ENCODE measurements at places on chromosomes 16 and 17.

- DNase-seq = no peak
Observed at GRCh38 chr17:82630212-82630611, 18.0 kb downstream of the WDR45B start.

- no peak for DNase-seq
Observed at GRCh38 chr16:3739636-3740035, 22.3 kb upstream of the TRAP1 start.

DNA sequence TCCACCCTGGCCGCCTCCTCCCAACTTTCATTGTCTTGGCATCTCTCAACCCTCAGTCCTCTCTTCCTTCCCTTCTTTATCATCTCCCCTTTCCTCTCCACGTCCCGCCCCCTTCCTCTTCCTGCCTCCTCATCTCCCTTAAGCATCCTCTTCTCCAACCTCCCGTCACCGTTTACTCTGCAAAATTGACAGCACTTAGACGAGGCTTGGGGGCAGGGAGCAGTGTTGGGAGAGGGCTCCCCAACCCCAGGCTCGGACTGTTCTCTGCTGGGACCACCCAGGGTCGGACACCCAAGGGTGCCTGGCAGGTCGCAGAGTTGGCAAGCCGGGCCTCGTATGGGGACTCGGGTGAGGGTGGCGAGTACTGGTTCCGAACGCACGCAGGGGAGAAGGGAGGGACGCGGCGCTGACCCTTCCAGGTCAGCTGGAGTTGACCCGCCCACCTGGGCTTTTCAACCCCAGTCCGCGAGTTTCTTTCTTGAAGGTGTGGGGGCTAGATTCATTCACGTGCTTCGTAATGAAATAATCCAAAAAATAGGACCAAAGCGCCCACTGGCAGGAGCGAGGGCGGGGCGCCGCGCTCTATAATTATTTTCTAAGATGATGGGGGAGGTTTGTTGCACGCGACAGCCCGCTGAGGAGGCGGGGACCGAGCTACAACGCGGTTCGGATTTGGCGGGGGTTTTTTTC lies 775 bp upstream of the PAGR1 start:
- DNase-seq = no peak

GRCh38 chr16:10339777-10340732 lies 45.8 kb upstream of the ATF7IP2 start:
- DNase-seq = no peak

- DNase-seq = no peak
Observed at GRCh38 chr17:28473542-28473941, at the start of gene SLC13A2. TSS of gene SLC13A2 (plus strand) at chr17:28473644. CDS start at chr17:28473713, 69 bp downstream.

- no peak for DNase-seq
Observed at GRCh38 chr17:44124118-44124438, 637 bp upstream of the HDAC5 start.

GRCh38 chr17:29933379-29933778 lies 3.4 kb upstream of the SSH2 start:
- DNase-seq = no peak

DNA sequence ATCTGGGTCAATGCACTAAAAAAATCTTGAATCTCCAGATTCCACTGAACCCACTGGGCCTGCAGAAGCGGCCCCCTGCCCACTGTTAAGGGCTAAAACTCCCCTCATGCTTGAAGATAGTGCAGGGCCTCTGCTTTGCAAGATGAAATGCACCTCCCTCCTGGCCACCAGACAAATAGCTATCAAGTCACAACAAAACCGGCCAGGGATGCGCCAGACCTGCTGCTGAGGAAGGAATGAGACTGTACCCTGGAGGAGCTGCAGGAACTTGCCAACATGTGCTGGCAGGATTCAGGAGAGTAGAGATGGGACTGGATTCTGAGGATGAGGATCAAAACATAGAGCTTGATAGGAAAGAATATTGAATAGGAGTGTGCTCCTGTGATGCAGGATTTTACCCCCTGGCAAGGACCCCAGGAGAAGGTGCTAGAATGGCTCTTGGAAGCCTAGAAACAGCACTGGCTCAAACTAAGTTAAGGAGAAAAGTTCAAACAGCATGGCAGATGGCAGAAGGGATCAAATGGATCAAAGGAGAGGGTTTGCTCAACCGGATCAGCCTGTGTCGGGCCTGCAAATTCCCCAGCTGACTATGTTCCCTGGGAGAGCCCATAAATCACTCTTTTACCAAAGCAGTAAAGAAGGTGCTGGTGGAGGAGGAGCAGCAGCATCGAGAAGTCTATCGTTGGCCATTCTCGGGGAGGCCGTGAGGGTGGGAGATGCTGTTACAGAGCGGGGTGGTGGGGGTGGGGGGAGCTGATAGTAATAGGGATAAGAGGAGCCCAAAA lies 27.2 kb upstream of the XYLT2 start:
- no peak for DNase-seq

GRCh38 chr16:64094992-64095634 lies 1026.8 kb downstream of the CDH11 start:
- no peak for DNase-seq

DNA sequence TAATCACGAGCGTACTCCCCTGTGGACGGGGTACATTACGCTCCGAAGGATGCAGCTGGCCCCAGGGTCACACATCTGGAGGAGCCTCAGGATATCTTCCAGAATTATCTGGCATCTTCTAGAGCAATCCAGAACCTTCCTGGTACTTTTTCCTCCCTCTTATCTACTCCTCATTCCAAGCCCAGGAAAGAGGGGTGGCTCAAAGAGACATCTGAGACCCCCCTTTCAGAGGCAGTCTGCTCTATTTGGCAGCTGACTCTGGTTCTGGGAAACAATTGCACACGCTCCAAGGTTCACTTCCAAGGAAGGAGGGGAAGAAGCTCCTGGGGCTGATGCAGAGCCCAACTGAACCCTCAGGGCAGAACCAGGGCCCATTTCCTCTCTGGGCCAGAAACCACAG lies 14.9 kb downstream of the RBFOX3 start:
- DNase-seq = no peak

DNA sequence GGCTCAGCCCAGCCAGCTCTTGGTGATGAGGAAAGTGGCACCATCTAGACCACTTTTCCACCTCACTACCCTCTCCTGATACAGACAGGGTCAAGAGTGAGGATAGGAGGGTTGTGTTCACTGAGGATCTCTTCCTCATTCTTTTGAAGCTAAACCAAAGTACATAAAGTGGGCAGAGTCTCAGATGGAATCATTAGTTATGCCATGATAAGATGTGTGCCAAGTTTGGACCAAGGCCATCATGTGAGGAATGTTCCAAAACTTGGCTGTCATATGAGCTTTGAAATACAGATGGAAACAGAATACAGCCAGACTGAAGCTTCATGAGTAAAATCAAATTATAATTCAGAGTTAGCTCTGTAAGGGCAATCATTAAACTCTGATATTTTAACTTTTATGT lies 37.2 kb downstream of the ACSM1 start:
- DNase-seq = no peak

- DNase-seq = no peak
Observed at GRCh38 chr17:75848523-75849278, 4.5 kb upstream of the UNC13D start.

DNA sequence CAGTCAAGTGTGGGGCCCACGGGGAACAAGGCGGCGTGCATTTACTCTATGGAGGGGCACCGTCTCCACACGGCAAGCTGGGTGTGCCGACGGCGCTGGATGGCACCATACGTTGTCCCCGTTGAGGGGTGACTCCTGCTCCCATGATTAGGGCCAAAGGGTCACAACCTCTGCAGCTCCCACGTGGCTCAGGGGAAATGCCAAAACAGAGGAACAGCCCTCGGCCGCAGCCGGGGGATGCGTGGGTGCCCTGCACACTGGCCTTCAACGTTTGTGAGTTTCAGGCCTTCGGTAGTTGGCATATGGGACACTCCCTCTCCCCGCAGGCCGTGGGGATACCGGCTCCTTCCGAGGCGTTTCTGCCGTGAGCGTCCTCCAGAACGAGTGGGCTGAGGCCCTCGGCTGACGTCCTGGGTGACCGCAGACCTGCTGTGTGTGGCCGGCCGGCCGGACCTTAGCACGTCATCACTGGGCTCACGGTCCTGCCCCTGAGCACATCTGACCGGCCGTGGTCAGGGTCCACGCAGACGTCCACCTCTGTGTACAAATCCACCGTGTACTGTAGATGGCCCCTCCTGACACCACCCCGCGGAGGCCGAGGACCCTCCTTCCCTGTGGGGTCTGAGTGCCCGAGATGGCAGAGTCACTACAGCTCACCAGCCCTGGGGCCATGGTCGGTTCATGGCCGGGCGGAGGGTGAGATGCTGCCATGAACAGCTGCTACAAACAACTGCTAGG lies 4.8 kb upstream of the METRNL start:
- DNase-seq = no peak

- DNase-seq = no peak
Observed at GRCh38 chr17:17609121-17609520, 17.6 kb upstream of the PEMT start.

DNA sequence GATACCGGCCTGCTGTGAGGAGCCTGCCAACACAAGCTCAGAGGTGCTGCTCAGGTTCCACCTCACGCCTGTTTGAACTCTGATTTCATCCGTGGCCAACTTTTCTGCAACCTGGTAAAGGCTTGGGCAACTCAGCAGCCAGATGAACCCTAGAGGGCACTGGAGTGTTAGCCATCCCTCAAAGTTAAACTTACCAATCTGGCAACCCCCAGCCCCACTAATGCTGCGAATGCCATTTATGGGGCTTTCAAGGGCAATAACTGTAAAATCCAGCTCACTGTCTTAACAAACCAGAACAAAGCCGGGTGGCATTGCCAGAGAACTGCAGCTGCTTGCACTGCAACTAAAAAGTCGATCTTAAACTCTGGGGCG lies 105.5 kb downstream of the AXIN2 start:
- DNase-seq = no peak

DNA sequence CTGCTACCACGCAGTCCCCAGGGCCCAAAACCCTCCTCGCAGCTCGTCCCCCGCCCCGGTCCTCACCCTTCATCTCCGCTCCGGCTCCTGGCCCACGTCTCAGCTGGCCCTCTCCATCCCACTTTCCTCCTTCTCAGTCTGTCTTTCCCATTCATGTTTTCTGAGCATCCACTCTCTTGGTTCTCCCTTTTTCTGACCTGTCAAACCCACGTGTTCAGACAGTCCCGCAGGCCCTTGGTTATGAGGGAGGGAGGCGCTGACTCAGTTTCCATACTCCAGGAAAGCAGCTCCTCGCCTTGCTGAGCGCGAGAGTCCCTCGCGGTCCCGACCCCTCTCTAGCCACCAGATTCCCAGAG lies 392 bp upstream of the HID1 start:
- no peak for DNase-seq

DNA sequence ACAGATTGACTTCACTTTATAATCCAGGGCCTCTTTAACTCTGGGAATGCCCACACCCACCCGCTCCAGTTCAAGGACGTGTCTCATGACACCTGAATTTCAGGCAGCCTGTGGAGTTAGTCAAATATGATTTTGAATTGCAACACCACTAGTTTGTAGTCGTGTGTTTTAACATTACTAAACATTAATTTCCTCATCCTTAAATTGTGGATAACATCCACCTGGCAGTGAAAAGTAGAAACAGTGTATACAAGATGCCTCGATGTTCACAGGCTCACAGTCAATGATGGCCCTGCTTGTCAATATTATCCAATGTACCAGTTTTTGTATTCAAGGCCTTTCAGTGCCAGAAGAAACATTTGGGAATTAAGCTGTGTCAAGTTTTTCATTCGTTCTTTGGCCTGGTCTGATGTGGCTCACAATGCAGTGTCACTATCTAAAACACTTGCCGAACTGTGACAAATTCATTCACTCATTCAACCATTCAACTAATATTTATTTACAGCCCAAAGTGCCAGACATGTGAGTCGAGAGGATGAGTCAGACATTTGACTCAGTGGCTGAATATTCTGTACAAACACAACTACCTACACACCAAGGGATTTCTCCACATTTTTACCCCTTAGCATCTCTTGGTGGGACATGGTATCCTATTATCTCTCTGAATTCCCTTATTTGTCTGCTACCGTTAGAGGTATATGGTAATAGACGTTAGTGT lies 1.4 kb downstream of the MEIOB start:
- DNase-seq = no peak

- DNase-seq = no peak
Observed at GRCh38 chr17:75129576-75129975, 2.0 kb downstream of the NT5C start.

DNA sequence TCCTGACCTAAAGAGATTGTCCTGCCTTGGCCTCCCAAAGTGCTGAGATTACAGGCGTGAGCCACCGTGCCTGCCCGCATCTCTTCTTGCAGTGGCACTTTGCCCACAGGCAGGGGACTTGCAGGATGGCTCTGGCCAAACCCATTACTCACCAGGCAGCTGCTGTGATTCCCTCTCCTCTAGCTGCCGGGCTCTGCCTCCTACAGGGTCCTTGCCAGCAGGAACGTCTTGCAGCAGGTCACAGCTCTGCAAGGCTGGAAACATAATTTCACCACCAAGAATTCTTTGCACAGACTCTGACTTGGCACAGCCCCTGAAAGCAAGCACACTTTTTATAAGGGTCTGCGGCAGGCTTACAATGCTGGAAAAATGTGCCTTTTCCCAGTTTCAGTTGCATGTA lies 20.3 kb downstream of the COX4I1 start:
- DNase-seq = no peak

GRCh38 chr16:31513126-31513525 lies 4.9 kb upstream of the RUSF1 start:
- no peak for DNase-seq

GRCh38 chr16:67265834-67266233 lies 13.5 kb upstream of the PLEKHG4 start:
- DNase-seq = no peak

DNA sequence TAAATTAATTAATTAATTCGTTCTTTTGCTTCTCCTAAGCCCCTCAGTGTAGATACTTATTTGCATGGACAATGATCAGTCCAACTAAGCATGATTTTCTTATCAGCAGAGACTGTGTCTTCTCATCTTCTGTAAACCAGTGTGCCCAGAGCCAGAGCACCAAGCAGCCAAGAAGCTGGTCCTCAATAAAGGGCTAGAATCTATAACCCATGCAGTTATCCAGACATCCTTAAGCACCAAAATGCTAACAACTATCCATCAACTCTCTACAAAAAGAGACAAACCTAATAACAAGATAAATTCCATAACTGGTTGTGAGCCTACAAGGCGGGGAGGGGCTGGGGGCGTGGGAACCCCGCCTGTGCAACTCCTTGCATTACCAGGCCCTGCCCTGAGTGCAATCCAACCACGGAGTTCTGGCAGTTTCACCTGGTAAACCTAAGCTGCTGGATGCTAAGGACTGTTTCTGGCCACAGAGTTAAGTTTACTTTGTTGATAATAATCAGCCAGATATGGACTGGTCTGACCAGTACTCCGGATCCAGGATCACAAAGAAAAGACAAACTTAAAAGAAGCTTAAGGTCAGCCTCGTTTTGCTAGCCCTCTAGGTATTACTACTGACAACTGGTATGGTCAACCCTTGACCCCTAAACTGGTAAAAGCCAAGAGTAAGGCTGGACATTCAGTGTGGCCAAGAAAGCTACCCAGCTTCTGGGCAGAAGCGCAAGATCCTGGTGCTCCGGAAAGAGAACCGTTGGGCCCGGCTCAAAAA lies 51.5 kb downstream of the ZFHX3 start:
- DNase-seq = no peak
